Cardiac fibroblast (primary cell): ENCODE measurements at places on chromosomes 2 and 18.
A peak's percentile ranks its signal among the peaks of the same experiment; 100 is the strongest.

- no peak for DNase-seq
These were observed 40.5 kb upstream of the AP1S3 start for GRCh38 chr2:223877721-223878410.

DNA sequence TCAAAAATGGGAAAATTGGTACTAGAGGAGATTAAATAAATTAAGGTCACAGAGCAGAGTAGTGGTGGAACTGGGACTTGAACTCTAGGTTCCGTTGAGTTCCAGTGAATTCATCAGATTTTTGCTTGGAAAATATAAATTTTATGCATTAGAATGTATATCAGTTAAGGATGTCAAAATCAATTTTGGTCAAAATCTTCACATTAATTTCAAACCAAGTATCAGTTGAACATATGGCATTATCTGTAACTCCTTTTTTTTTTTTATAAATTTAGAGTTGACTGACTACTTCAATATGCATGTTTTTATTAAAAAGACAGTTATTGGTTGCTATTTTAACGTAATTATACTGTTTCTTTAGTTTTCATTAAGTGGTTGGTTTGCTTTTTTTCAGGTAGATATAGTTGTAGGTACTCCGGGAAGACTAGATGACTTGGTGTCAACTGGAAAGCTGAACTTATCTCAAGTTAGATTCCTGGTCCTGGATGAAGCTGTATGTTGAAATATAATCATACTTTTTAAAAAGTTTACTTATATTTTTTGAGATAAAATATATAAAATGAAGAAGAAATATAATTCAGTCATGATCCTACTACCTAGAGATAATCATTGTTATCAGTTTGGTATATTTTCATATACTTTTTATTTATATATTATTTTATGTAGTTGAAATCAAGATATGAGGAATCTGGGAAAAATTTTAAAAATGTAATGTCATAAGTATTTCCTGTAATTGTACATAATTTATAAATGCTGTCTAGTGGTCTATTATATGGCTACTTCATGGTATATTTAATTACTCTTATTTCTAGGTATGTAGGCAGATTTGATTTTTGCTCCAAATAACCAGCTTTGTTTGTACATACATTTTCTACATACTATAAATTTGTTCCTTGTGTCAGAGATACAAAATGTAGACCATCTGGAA is 25.4 kb downstream of the DDX1 start:
- no peak for DNase-seq

DNA sequence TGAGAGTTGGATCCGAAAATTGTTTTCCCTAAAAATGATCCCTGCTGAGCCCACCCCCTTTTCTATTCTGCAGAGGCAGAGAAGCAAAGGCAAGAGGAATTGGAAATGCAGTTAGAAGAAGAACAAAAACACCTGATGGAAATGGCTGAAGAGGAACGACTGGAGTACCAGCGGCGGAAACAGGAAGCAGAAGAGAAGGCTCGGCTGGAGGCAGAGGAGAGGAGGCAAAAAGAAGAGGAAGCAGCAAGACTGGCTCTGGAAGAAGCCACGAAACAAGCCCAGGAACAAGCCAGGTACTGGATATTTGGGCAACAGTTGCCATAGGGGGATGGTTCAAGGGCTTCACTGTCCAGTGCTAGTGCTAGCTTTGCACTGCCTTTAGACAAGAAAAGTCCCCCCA is 41.7 kb downstream of the SUMO1 start:
- DNase-seq: no peak

DNA sequence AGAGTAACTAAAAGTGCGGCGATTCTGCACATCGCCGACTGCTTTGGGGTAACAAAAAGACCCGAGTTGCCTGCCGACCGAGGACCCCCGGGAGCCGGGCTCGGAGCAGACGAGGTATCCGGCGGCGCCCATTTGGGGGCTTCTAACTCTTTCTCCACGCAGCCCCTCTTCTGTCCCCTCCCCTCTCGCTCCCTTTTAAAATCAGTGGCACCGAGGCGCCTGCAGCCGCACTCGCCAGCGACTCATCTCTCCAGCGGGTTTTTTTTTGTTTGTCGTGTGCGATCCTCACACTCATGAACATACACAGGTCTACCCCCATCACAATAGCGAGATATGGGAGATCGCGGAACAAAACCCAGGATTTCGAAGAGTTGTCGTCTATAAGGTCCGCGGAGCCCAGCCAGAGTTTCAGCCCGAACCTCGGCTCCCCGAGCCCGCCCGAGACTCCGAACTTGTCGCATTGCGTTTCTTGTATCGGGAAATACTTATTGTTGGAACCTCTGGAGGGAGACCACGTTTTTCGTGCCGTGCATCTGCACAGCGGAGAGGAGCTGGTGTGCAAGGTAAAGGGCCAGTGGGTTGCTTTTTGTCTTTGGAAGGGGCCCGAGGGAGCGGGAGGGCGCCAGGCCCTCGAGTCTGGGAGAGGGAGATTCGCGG is 1.4 kb downstream of the TRIB2 start:
- DNase-seq: peak; percentile 37

- DNase-seq: peak; percentile 83
These were observed 204.5 kb downstream of the ARL4C start for GRCh38 chr2:234292205-234292961.

- peak; percentile 59 for DNase-seq
These were observed 87.9 kb upstream of the MAP4K3 start for GRCh38 chr2:39524756-39525635.

DNA sequence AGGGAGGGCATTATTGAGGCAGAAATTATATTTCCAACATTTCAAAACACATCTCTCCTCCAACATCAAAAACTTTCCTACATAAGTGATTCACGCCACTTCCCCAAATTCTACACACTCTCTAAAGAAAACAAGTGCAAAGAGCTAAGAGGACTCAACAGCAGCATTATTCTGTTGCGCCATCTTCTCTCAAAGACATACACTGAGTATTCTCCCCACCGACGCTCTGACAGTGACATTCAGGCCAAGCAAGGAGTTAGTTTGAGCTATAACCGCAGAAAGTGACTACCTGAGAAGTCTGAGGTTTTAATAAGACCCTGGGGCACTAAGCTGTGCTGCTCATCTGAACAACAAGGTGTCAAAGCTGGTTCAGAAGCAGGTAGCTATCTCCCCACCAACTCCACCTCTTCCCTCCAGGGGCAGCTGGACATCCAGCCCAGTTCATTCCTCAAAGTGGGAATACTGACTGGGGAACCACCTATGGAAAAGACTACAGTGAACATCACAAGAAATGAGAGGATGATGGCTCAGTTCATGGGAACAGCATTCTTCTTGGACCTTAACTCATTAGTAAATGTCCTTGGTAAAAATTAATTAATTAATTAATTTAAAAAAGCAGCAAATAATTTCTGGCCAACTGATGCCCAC is 309.5 kb upstream of the CCDC68 start:
- no peak for DNase-seq

DNA sequence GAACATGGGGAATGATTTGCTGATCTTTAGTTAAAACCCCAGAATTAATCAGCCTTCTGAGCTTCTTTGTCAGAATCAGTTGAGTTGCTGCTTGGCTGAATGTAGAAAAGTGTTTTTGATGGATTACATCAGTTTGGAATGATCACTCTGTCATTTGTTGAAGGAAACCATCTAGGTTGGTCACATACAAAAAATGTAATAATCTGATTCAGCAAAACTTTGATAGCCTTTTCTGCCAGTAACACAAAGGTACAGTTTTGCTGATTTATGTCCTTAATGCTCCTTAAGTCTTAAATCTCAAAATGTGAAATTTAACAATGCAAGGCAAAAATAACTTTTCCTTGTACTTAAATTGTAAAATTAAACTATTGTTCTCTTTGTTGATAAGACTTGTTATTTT is 74.3 kb downstream of the GALNT13 start:
- DNase-seq: no peak

GRCh38 chr18:78596794-78597345 is 382.7 kb upstream of the SALL3 start:
- DNase-seq: no peak

- DNase-seq: peak; percentile 25
These were observed 96.4 kb downstream of the DTNA start for GRCh38 chr18:34806527-34806926.

GRCh38 chr2:80530442-80531064 is 226.0 kb upstream of the LRRTM1 start:
- DNase-seq: no peak

DNA sequence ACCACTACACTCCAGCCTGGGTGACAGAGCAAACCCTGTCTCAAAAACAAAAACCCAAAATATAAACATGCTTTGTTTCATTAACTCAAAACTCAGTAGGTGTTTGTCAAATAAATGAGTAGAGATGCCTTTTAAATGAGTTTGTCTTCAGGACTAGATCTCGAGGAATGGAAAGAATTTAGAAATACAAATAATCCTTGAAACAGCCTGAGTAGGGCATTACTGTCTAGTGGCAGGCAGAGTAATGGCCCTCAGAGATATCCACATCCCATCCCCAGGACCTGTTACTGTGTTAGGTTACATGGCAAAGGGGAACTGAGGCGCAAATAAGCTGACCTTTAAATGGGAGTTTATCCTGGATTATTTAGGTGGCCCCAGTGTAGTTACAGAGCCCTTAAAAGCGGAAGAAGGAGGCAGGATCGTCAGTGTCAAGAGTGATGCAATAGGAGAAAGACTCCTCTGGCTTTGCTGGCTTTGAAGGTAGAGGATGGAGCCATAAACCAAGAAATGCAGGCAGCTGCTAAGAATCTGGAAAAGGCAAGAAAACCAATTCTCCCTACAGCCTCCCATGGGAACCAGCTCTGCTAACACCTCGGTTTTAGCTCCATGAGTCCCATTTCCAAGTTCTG is 63.0 kb downstream of the CABLES1 start:
- no peak for DNase-seq

DNA sequence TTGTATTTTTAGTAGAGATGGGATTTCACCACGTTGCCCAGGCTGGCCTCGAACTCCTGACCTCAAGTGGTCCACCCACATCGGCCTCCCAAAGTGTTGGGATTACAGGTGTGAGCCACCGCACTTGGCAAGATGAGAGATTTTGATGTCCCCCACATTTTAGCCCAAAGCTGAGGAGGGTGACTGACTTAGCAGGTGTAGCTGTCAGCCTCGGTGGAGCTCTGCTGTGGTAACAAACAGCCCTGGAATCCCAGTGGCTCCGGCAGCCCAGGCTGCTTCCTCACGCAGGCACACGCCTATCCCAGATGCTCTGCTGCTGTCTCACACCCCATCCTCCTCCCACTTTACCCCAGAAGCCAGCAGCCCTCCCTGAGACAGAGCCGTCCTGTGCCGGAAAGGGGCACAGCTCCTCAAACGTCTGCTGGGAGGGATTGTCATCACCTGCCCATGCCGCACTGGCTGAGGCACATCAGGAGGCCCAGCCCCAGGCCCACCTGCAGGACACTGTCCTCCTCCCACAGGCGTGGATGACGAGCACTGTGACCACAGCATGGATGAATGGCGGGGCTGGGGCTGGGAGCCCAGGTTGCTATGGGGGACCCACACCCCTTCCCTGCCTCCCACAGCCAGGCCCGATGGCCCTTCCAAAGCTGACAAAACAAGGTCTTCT is 10.6 kb upstream of the BOK start:
- DNase-seq: no peak

GRCh38 chr2:19866771-19867170 is 35.0 kb downstream of the TTC32 start:
- DNase-seq: no peak

- no peak for DNase-seq
These were observed 500.2 kb upstream of the TNP1 start for GRCh38 chr2:217360111-217360510.

DNA sequence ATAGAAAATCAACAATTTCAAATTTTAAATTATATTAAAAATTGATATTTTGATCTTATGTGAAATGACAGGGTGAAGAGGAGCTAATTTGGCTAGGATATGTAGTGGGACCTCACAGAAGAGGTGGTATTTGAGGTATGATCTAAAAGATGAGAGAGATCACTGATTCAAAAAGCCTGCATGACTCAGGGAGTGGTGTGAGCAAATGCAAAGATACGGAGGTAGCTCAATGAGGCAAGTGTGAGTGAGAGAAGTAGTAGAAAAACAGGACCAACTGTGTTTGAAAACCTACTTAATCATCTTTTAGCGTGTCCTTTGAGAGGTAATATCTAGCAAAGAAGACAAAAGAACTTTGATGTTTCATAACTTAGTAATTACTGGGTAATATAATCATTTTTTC is 557.5 kb downstream of the DSC3 start:
- no peak for DNase-seq

GRCh38 chr2:187475499-187476248 is 27.6 kb upstream of the CALCRL start:
- no peak for DNase-seq

- no peak for DNase-seq
These were observed 61.1 kb upstream of the LPIN2 start for GRCh38 chr18:3074087-3074486.

DNA sequence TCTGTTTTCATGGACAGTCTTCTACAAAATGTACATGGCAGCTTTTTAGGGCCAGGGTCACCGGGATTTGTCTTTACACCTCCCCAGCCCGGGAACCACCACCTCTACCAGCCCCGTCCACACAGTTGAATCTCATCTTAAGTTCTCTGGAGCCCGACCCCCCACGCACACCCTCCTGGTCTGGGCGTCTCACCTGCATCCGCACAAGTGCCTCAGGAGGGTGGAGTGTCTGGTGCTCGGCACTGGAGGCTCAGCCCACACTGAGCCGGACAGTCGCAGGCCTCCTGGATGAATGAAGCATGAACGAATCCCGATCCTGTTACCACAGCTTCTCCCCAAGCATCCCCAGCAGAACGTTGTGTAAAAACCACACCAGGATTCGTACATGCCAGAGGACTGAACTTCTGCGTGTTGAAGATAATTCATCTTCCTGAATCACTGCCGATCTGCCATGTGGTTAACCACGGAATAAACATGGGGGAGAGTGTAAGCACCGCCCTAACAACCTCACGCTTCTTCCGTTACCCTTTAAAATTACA is 162.0 kb downstream of the RTP5 start:
- DNase-seq: peak; percentile 46

GRCh38 chr2:150303281-150303680 is 184.2 kb downstream of the RND3 start:
- no peak for DNase-seq

DNA sequence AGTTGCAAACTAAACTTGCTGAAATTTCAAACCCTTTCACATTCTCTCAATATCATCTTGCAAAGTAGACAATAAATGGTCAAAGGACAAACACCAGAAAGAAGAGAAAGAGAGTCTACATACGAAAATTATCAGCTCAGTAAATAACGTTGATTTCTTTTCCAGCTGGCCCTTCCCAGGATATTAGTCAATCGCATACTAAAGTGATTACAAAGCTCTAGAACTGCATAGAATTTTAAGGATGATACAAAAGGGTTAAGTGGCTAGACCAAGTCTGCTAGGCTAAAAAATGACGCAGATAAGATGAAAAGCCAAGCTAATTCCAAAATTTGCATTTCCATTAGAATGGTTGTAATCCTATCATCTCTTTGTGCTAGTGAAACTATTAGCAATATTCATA is 405.7 kb downstream of the FBXO15 start:
- DNase-seq: peak; percentile 46

DNA sequence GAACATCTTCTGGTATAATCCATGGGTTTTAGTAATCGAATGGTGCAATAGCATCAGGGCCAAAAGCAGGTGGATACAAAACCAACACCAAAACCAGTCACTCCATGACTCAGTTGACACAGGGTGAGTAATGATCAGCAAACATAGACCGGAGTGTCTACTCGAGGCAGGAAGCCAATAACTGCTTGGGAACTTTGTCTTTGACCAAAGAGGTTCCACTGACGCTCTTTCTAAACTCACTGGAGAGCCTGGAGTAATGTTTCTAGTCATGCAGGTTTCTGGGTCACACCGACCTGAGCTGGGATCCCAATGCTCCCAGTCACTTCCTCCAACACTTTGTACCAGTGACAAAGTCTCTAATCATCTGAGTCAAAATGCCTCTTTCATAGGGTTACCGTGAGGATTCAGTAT is 30.9 kb downstream of the MREG start:
- DNase-seq: peak; percentile 85

- peak; percentile 12 for DNase-seq
These were observed 53.8 kb upstream of the TMEM87B start for GRCh38 chr2:112001136-112001715.
